Activated naive CD4-positive, alpha-beta T cell treated with anti-CD3 and anti-CD28 coated beads, Interleukin-2, amount 10 ng/mL, durations not matched to agents 7 days and 5 days (primary cell): ENCODE measurements at places on chromosomes 3 and 15.

- no peak for DNase-seq
Measured at GRCh38 chr3:106281221-106281620, 412.4 kb upstream of the CBLB start.

DNA sequence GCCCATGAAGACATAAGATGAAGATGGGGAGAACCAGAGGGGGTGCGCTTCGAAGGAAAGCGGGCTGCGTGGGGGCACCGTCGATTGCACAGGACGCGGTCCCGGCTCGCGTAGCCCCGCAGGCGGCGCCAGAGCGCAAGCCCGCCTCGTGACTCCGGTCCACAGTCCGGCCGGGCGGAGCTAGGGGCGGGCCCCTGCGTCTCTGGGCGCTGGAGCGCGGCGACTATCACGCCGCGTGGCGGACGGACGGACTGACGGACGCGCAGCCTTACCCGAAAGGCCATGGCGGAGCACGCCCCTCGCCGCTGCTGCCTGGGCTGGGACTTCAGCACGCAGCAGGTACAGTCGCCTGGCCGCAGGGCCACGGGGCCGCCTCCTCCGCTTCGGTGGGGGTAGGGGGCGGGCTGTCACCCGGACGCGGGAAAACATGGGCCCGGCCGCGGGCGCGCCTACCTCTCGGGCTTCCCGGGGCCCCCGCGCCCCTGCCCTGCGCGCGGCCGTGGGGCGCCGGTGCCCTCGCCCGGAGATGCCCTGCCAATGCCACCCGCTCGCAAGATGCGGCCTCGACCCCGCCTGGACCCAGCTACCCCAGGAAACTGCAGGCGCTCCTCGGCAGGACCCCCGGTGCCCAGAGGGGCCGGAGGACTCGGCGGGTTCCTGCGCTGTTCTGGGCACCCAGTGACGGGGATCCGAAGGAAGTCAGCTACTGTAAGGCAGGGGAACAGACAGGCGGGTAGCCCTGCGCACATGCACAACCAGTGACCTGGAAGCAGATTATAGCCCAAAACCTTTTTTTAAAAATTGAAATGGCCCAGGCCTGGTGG, at the start of gene XYLB:
TSS of gene XYLB (plus strand) at position 199 of the 824 bp plus-strand sequence. CDS start at position 283, 84 bp downstream.
- DNase-seq, result peak; percentile 87

DNA sequence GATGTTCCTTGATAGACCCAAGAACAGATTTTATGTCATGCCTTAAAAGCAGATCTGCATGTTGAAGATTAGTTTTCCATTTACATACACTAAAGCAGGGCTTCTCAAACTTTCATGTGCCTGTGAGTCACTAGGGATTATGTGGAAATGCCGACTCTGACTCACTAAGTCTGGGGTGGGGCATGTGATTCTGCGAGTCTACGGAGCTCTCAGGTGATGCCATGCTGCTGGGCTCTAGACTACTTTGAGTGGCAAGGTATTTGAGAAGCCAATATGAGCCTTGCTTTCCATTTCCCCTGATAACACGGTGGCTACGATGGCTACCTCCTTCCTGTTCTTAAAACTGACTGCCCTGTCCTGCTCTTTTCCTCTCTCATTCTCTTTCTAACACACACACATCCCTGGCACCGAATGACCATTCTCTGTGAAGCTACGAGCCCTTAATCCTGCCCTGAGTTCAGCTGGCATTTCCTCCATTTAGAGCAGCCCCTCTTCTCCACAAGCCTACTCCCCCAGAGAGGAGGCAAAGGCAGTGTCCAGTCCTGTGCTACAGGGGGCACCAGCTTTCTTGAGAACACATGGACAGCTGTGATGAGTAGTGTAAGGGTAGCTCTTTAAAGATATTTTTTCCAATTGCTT, 39.7 kb upstream of the PYGO1 start:
- DNase-seq, result no peak

DNA sequence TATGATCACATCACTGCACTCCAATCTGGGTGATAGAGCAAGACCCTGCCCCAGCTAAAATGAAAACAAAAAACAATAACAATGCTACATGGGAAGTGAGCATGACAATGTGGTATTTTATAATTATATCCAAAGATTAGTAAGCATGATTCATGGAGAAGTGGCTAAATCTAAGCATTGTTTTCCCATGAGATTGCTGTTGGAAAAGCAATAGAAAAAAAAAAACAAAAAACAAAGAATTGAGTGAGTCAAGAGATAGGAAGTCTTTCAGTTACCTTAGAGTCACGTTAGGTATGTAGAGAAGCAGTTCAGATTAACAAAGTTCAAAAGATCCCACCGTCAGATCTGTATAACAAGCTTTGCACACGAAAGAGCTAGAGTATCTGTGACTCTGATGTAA, 210.3 kb upstream of the CNTN6 start:
- DNase-seq, result no peak
